ENCODE measurements at places on chromosomes 2 and 18. TPM values are rescaled to one million over a fixed set of nuclear protein-coding genes. Genes with fewer than 3 reads are reported as not detected.

DNA sequence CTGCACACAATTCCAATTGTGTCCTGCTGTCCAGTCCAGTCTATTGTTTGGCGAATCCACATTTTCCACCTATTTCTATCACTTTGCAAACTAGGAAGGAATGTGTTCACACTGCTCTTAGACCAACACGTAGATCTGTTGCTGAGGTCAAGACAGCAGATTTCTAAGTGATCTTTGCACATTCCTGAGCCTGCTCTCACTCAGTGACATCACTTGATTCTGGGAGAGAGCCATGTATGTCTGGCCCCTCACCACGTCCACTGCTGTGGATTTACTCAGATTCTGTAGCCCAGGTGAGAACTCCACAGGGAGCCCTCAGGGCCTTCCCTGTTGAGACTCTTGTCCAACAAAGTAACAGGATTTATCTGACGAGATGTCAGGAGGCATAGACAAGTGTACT is 317.2 kb downstream of the TSN start:
- DNase-seq: no peak

GRCh38 chr2:226526716-226527115 is 272.9 kb downstream of the IRS1 start:
- no peak for DNase-seq

DNA sequence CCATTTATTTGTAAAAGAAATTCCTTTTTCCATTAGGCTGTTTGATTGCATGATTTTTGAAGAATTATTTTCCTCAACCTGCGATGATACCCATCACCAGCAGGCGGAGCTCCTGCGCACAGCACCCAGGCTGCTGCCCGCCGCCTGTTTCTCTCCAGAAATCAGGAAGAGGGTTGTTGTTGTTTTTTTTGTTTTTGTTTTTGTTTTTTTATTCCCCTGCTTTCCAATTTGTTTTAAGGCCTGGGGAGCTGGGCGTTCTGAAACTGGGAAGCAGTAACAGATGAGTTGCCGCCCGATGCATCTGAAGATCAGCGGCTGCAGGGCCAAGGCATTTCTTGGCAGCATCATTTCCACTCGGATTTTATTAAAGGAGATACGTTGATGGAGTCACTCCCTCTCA is 132.1 kb downstream of the MBP start:
- peak; percentile 36 for DNase-seq

DNA sequence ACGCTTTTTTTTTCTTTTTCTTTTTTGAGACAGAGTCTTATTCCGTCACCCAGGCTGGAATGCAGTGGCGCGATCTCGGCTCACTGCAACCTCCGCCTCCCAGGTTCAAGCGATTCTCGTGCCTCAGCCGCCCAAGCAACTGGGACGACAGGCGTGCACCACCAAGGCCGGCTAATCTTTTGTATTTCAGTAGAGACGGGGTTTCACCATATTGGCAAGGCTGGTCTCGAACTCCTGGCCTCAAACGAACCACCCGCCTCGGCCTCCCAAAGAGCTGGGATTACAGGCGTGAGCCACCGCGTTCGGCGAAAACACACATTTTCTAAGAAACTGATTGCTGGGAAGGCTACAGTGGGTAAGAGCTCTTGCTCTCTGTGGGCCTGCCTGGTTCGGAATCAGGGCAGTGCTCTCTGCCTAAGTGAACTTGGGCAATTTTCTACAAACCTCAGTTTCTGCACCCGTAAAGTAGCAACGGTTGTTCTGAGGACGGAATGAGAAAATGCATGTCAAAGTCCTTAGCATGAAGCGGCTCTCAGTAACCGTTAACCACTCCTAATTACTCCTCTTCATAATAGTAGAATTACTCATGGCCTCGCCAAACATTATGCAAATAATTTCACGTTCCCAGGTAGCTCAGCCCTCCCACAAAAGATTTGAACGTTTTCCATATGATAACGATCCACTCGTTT is 1.0 kb upstream of the PMAIP1 start:
- DNase-seq: no peak

- no peak for DNase-seq
Observed at GRCh38 chr2:226548732-226549131, 250.9 kb downstream of the IRS1 start.

- DNase-seq: peak; percentile 8
Observed at GRCh38 chr2:154402213-154402612, 296.3 kb upstream of the KCNJ3 start.

DNA sequence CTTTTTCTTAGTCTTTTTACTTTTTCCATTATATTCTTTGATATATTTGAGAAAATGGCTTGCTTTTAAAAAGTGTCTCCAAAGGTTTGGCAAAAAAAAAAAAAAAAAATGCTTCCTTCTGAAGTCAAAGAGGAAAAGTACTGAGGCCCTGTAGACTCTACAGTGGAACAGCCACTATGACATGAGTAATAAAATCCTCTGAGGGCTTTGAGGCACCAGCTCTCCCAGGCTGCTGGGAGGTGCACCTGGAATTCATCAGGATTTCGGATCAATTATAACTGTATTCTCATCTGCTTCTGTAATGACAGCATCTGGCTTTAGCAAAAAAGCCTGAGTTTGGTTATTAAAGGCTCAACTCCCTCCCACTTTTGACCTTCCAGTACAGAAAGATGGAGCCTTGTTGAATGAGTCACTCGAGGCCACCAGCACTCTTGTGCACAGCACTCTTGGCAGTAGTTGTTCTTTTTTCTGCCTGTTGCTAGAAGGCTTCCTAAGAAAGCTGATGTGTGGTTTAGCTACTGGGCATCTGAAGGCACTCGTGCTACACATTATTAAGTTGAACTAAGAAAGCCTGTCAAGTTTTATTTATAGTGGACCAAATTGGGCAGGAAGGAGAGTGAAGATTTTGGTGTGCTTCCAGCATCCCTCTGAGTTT is 131.3 kb downstream of the PRPF40A start:
- no peak for DNase-seq

DNA sequence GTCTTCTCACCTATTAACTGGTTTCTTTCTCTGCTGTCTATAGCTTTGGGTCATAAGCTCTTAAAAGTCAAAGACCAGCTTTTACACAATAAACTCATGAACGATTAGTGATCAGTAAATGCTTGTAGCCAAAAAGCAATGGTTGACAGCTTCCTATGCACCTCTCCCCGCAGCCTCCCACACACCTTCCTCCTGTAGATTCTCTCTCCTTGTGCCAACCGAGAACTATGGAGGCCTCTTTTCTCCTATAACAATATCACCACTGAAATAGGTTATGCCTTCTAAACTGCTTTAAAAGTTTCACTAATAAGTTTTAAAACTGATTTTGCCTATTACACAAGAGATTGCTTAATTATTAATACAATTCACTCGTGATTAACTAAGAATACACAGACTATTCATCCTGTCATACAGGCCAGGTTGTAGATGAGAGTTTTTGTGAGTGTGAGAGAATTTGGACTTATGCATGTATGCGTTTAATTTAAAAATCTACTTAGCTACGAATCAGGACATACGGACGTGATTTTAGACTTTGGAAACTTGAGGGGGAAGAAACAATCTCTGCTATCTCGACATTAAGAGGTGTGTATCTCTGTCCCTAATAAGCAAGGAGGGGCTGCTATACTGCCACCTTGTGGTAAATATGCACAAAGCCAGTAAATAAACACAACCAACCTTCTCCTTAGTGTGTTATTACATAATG is 229.1 kb upstream of the RBBP8 start:
- DNase-seq: peak; percentile 9

DNA sequence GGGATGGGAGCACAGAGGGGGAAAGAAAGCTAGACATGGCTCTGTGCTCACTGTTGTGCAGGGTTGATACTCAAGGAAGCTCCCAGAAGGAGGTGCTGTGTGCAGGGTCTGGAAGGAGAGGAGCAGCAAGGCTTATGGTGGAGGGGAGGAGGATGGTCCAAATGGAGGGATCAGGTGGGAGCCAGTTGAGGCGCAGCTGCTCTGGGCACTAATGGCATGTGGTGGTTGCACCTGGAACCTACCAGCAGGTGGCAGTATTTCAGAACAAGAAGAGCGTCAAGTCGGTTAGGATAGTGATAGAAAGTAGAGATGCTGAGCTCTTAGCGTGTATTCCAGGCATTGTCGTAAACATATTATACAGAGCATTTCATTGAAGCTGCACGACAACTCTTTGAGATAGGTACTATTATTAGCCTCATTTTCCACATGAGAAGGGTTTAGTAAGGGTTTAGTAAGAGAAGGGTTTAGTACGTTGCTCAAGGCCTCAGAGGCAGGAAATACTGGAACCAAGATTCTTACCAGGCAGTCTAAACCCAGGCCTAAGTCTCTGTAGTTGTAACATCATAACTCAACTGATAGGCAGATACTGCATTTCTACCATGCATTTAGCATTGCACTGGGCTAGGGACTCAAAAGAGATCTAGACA is 223.7 kb downstream of the CYP26B1 start:
- DNase-seq: peak; percentile 40

DNA sequence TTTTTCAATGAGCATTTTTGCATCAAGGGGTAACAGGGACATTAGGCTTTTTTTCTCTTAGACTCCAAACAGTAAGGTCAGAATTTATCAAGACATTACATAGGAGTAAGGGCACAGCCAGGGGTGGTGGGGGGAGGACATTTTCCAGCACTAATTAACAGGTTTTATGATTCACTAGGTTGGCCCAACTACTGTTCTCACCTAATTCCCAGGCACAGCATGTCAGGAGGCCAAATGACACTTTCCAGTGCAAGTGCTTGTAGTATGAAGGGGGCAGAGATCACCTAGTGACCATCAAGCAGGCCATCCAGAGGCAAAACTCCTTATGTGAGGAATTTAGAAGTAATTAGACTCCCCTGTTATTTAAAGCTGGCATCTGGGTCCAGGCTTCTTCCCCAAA is 3.9 kb upstream of the MBD2 start:
- DNase-seq: no peak

CPSF3 gene
- polyA plus RNA-seq: 39.3 TPM

CYRIA gene
- polyA plus RNA-seq: 7.2 TPM

TBC1D8 gene
- polyA plus RNA-seq: 16.5 TPM

CCDC178 gene
- polyA plus RNA-seq: 1.3 TPM

NPC1 gene
- polyA plus RNA-seq: 19.8 TPM

SAG gene
- polyA plus RNA-seq: 0.32 TPM

MAP2 gene
- polyA plus RNA-seq: 5.3 TPM

STARD6 gene
- 0.21 TPM for polyA plus RNA-seq
